Activated CD4-positive, alpha-beta T cell treated with anti-CD3 and anti-CD28 coated beads, Interleukin-2, amount 50 U/mL, for 24 hours (primary cell): ENCODE measurements at places on chromosomes 6 and 20.

GRCh38 chr20:23477223-23477622 is 13.7 kb upstream of the CST8 start:
- DNase-seq, result no peak

DNA sequence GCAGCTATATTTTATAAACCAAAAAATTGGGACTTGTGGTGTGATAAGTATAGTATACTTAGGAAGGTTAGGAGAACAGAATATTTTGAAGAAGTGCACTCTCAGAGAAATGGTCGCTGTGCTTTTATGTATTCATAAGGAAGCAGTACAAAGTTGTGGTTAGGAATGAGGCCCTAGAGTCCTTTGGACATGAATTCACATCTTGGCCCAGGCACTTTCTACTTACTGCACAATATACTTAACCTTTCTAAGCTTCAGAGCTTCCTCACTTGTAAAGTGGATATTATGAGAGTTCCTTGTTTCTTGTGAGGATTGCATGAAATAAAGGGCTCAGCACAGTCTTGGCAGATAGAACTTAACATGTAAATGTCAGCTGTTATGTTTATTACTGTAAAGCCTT is 21.0 kb upstream of the SERINC3 start:
- no peak for DNase-seq

- DNase-seq, result no peak
Observed at GRCh38 chr6:123042401-123042800, 46.4 kb downstream of the CLVS2 start.

DNA sequence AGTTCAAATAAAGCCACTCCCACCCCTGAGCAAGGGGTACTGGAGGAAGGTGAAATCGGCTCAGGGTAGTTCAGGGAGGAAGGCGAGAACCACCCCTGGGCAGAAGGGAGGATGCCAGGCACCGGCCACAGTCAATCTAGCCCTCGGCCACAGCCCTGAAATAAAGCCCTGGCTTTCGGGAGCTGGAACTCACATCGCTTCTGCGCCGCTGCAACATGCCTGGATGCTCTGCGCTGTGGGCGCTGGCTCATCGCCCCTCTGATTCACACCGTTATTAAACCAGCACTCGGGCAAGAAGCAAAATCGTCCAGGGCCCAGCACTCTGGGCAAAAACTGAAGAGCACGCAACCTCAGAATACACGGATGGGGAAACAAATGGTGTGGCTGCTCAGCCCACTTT is 136.9 kb upstream of the RREB1 start:
- DNase-seq, result no peak

DNA sequence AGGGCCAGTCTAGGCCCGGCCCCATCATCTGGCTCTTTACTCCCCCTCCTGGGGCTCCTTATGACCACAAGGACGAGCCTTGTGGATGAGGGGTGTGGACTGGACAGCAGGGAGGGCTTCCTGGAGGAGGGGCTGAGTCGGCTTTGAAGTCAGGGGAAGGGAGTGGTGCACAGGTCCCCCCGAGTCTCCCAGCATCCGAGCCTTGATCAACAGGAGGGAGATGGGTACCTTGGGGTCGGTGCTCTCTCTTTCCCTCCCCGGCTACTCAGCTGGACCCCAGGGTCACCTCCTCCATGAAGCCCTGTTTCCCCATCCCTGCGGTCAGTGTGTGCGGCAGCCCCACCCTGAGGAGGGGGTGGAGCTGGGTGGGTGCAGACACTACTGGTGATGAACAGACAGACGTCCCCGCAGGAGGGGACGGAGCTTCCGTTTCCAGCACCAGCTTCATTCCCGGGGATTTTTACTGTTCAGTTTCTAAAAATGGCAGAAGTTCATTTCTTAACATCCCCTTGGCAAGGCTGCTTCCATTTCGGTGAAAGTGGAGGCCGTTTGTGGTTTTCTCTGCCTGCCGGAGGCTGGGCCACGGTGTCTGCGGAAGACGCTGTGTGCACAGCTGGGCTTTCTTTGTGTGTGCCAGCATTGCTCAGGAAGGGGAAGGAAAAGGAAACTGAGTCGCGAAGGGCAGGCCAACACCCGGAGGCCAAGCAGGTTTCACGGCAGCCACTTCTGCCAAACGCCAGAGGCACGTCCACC is 19.6 kb downstream of the NTSR1 start:
- DNase-seq, result no peak

DNA sequence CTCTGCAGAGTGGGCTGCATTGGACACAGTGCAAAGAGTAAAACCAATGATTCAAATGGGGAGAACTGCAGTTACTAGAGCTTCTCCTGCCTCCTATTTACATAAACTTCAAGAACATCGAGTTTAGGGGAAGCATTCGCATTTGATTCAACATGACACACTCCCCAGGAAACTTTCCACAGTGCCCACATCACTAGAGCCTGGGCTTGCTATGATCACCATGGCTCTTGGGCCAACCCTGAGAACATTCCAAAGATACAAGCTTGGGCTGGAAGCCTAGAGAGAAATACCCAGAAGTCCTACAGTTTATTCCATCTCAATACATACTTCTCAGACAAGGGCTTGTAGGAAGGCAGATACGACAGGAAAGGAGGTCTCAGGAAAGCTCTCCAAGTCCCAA is 337.9 kb downstream of the CD83 start:
- no peak for DNase-seq

- DNase-seq, result no peak
Observed at GRCh38 chr20:19320005-19320404, 107.6 kb downstream of the SLC24A3 start.
